ENCODE measurements at places on chromosomes 12 and 14.

GRCh38 chr12:99759444-99759843 is 111.9 kb downstream of the GARIN6 start:
- no peak for DNase-seq

DNA sequence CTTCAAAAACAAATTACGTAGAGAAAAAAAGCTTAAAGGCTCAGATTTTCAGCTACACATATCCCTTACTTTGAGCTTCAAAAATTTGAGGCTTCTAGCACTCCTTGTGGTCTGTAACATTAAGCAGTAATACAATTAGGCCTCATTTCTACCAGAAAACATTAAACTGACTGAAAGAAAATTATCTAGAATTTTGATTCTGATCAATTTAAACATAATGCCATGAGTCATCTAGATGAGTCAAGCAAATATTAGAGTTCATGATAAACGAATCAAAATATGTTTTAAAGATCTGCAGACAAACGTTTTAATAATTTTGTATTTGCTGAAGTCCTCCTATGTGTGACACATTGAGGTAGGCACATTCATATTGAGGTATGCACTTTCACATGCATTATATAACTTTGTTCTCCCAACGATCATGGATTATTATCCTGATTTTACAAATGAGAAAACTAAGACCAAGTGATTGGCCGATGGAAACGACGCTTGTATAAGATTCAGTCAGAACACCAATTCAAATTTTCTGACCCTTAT is 4.3 kb downstream of the OSBPL8 start:
- DNase-seq = no peak

DNA sequence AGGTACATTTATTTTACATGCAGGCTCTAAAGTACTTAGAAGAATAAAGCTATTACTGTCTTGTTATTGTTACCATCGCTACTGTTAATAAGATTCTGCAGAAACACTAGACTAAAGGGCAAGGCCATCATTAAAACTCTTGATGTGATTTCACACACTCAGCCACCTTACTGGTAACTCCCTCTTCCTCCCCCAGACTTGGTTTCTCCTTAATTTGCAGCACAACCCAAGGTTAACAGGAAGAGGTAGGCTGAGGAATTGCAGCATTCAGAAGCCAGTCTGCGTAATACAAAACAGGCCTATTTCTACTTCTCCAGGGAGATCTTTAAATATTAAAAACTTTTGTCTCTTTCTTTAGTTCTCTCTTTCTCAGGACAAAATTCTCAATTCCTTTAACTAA is 210.3 kb downstream of the BTG1 start:
- peak; percentile 63 for DNase-seq

GRCh38 chr12:106301611-106302321 is 767 bp upstream of the TCP11L2 start:
- DNase-seq = no peak

GRCh38 chr12:50240792-50241114 is 42.6 kb downstream of the LIMA1 start:
- no peak for DNase-seq

DNA sequence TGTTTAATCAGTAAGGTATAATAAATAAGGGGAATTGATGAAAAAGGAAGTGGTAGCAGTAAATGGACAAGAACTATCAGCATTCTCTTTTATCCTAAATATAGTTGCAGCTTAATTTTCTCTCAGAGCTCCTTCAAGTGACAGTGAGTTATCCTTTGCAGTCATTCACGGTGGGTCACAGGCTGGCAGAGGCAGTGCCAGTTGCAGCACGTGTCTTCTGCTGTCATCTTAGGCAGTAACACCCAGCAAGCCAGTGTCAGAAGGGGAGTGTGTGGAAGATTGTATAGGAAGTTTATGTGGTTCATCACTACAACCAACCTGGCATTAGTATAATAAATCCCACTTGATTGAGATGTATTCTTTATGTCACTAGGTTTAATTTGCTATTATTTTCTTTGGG is 170.0 kb downstream of the CCDC91 start:
- no peak for DNase-seq

- DNase-seq = no peak
These were observed 378.9 kb downstream of the PCNX1 start for GRCh38 chr14:71286126-71286525.

GRCh38 chr12:121773011-121773777 is 20.3 kb downstream of the RHOF start:
- DNase-seq = peak; percentile 77

GRCh38 chr12:64419696-64420095 is 15.5 kb downstream of the XPOT start:
- DNase-seq = no peak

DNA sequence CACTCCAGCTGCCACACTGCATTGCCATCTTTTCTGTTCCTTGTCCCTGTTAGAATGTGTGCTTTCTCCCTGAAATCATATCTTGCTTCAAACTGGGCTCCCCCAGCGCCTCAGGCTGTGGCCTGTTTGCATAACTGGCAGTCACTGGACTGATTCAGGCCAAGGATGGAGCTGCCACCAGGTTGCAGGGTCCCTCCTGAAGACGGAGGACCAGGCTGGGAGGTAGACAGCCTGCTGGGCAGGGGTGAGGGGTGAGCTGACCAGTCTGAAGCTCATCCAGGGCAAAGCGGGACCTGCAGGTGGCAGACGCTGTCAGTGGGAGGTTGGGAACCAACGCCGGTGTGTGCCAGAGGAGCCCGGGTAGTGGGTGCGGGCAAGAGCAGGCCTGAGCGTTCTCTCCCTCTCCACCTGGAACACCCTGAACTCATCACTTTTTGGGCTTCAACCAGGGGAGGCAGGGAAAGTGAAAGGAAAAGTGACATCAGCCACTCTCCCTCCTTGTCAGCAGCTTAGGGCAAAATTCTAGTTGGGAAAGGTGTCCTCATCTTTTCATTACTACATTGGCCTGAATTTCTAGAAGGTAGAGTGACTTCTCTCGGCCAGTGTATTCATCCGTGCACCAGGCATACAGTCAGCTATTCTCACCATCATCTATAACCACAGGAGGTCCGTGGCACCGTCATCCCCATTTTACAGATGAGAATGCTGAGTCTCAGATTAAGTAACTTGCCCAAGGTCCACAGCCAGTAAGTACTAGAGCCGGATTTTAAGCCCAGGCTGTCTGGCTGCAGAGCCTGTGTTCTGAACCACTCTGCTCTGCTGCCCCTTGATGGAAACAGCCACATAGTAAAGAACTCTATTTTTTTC is 219.1 kb downstream of the SLC41A2 start:
- no peak for DNase-seq

GRCh38 chr12:14901228-14901562 is 15.5 kb upstream of the MGP start:
- no peak for DNase-seq

GRCh38 chr12:3137814-3138445 is 60.8 kb downstream of the TSPAN9 start:
- no peak for DNase-seq

- no peak for DNase-seq
These were observed 68.0 kb downstream of the KIF26A start for GRCh38 chr14:104206281-104206904.

DNA sequence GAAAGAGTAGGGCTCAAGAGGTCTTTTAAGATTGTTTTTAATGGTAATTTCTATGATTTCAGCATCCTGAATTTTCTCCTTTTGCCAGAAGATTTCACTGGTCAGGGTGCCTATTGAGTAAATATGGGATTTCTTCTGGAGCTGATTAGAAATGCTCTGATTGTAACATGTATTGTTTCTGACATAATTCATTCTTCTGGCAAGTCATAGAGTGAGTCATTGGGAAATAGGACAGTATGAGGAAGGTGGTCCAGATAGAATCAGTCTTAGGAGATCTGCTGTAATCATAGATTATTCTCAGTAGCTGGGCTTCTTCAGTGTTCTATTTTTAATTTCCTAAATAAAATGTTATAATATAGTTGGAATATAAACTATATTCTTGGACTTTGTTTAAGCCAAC is 182.0 kb upstream of the NAV3 start:
- DNase-seq = peak; percentile 20

GRCh38 chr14:27114180-27114579 is 516.3 kb upstream of the NOVA1 start:
- DNase-seq = no peak

DNA sequence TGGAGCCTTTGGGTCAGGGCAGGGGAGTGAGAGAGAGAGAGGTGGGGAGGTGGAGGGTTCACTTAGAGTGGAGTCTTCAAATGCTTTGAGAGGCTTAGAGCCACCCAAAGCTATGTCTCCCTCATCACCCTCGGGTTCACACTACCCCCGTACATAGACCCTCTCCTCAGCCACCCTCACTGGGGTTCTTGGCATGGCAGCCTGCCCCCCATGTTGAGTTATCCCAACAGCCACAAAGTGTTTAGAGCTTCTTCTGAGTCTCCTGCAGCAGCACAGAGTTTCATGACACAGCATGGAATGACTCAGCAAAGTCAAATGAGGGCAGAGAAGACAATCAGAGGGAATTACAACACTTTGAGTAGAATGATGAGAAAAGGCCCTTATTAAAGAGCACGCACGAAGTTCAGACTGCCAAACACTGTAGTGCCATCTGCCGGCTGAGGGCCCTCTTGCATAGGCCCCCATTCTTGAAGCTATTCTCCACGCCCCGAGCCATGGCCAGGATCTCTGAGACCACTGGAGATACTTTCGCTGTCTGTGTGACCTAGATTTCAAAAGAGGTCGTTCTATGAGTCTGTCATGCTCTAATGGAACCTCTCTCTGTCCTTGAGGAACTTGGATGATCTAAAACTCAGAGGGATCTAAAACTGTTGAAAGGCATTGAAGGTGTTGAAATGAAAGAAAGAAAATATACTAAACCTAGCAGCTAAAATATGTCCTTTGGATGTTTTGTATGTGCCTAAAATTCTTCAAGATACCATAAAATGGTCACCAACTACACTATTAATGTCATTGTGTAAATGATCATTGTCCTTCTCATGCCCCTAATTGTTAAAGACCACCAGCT is 221.9 kb downstream of the PELI2 start:
- peak; percentile 89 for DNase-seq

- DNase-seq = peak; percentile 67
These were observed 214.5 kb downstream of the PAH start for GRCh38 chr12:102702447-102703114.

DNA sequence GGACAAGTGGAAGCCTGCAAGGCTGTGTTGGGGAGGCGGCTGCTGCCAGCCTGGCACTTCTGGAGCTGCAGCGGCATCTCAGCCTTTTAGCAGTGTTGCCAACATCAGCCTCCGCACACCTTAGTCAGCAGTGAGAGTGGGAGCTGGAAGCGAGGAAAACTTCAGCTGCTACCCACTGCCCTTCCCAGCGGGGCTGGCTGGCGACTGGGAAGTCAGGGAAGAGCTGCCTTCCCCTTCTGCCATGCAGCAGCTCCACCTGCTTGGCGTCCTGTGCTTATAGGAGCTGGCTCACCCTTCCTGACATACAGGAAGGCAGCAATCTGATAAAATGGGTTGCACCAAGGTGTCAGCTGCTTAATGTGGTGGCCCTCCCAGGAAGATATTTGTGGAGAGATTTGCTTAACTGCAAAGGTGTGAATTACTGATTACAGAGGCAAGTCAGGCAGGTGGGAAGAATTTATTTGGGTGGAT is 15.4 kb upstream of the PLEKHG3 start:
- DNase-seq = no peak

DNA sequence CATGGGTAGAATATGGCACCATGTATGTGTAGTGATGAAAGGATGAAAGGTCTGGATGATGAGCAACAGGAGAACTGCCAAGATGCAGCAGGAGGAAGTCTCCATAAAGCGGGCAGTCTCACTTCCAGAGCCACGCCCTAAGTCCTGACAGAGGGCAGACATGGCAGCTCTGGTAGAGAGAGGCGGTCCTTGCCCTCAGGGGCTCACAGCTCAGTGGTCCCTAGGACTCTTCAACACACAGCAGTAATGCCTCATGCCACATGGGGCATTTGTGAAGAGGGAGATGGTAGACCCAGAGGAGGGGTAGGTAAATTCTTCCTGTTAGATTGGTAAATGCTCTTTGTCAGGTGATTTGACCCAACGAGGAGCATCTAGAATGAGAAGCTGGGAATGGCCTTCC is 1088.4 kb downstream of the BCL11B start:
- DNase-seq = no peak

DNA sequence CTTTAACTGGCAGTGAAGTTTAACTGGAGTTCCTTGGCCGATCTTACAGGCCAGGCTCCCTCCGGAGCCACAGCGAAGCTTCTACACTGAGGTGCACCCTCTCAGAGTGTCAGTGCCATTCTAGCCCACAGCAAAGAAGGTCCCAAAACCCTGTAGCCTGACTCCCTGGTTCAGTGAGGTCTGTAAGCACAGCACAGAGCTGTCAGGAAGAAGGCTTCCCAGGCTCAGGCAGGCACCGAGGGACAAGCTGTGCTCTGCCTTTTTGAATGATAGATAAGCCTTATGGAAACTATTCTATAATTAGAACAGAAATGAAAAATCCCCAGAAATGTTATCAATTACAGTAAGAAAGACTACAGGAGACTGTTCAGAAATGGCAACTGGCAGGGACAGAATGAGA is 40.2 kb downstream of the MOK start:
- no peak for DNase-seq

DNA sequence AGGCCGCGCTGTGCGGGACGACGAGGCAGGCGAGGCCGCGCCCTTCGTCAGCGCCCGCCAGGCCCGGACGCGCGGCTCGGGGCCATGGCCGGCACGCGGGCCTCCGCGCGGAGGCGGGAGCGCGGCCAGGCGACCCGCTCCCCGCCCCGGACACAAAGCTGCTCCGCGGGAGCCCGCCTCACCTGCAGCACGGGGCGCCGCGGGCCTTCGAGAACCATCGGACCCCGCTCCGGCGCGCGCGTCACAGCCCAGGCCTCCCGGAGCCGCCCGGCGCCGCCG is 342 bp downstream of the DICER1 start:
- peak; percentile 45 for DNase-seq

- DNase-seq = no peak
These were observed 54.6 kb downstream of the ETV6 start for GRCh38 chr12:11704089-11704488.

- no peak for DNase-seq
These were observed 27.6 kb upstream of the KCNK13 start for GRCh38 chr14:90034156-90034555.

DNA sequence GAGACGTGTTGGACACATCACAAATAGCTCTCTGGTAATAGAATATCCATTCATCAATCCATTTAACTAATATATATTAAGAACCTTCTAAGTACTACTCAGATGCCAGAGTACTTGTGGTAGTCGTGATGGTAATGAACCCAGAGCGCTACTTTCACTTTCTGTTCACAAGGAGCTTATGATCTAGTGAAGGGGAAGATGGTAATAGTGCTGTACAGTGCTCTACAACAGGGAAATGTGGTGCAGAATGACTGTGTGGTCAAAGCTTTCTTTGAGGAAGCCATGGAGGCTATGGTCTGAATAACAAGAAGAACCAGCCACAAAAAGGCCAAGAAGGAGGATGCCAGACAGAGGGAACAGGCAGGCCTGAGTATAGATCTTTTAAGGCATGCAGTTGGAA is 212.0 kb downstream of the PTPRO start:
- peak; percentile 83 for DNase-seq

GRCh38 chr14:29442696-29443095 is 485.0 kb downstream of the PRKD1 start:
- no peak for DNase-seq

- no peak for DNase-seq
These were observed 22.6 kb downstream of the KCNA5 start for GRCh38 chr12:5066251-5066650.

GRCh38 chr12:90029317-90029716 is 320.7 kb upstream of the ATP2B1 start:
- no peak for DNase-seq

- DNase-seq = no peak
These were observed 63.9 kb upstream of the TMEM260 start for GRCh38 chr14:56515739-56516138.
